ENCODE measurements at places on chromosomes 7 and 10.

DNA sequence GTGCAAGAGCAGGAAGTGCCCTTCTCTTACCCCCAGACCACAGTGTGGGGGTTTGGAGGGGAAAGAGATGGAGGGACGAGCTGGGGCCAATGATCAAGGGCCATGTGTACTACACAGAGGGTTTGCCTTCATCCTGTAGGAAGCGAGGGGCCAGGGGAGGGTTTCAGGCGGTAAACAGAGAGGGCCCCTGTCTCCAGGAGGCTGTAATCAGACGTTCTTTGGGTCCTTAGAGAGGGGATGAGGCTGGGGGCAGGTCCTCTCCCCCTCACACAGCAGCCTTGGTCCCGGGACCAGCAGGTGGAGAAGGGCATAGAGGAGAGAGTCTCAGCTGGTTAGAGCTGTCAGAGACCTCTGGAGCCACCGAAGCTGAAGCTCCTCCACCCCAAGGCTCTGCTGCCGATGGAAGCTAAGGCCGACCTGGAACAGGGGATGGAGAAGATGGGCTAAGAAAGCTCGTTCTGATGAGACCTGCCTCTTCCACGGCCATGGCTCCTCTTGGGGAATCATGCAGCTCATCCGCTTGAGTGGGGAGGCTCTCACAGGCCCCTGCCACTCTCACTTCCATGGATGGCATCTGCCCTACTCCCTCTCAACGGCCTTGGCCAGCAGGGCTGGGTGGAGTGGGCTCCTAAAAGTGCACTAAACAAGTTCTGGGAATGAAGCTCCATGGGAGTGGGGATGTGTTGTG lies 3.5 kb downstream of the LOXL4 start:
- no peak for DNase-seq

DNA sequence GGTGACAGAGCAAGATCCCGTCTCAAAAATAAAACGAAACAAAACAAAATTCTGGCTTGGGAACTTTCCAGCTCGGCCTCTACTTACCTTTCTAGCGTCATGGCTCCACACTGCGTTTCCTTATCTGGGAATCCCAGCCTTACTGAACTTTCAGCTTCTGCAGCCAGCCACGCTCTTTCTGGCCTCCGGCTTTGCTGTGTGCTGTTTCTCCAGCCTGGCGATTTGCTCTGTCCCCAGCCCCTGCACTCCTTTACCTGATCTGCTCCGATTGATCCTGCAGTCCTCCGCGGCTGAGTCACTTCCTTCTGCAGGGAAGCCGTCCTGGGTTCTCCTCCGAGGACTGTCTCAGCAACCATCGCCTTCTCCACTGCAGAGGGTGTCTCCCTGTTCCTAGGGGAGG lies 71.0 kb upstream of the FAM171A1 start:
- DNase-seq: no peak

DNA sequence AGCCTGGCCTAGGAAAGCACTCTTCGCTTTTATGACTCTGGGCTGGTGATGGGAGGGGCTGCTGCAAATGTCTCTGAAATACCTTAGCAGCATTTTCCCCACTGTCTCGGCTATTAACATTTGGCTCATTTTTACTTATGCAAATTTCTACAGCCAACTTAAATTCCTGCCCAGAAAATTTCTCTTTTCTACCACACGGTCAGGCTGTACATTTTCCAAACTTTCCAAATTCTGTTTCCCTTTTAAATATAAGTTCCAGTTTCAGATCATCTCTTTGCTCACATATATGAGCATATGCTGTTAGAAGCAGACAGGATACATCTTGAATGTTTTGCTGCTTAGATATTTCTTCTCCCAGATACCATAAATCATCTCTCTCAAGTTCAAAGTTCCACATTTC lies 332.3 kb downstream of the ADK start:
- no peak for DNase-seq

- no peak for DNase-seq
Observed at GRCh38 chr10:6929148-6929830, 349.2 kb upstream of the PRKCQ start.

- DNase-seq: no peak
Observed at GRCh38 chr7:148334441-148334956, 256.1 kb upstream of the C7orf33 start.

DNA sequence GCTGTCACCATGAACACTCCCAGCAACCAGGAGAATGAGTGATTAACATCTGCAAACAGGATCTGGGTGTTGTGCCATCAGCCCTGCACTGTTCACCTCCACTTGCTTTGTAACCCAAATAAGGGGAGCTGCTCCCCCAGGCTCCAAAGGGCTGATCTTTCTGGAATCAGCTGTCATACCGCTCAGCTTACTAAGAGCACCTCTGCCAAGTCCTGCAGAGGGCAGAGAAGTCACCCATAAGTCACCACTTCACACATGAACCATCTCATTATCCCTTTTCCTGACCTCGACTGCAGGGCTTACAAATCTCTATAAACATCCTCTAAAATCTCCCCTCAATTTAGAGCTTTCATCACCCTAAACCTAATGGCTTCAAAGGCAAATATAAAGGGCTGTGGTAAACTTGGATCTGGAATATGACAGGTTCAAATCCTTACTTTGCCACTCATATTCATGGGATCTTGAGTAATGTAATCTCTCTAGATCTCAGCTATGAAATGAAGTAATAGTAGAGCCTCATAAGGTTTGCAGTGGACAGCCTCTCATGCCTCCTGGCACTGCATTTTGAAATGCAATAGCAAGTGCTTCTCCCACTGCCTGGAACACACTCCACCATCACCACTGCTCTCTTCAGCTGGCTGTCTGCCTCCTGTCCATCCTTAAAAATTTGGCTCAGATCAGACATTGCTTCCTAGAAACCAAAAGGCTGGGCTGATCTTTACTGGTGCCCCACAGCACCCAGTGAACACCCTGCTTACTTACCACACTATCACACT lies 38.8 kb downstream of the ERLIN1 start:
- DNase-seq: no peak

- no peak for DNase-seq
Observed at GRCh38 chr10:6503171-6503570, 76.9 kb downstream of the PRKCQ start.

GRCh38 chr7:134660961-134661376 lies 14.3 kb downstream of the BPGM start:
- DNase-seq: no peak

DNA sequence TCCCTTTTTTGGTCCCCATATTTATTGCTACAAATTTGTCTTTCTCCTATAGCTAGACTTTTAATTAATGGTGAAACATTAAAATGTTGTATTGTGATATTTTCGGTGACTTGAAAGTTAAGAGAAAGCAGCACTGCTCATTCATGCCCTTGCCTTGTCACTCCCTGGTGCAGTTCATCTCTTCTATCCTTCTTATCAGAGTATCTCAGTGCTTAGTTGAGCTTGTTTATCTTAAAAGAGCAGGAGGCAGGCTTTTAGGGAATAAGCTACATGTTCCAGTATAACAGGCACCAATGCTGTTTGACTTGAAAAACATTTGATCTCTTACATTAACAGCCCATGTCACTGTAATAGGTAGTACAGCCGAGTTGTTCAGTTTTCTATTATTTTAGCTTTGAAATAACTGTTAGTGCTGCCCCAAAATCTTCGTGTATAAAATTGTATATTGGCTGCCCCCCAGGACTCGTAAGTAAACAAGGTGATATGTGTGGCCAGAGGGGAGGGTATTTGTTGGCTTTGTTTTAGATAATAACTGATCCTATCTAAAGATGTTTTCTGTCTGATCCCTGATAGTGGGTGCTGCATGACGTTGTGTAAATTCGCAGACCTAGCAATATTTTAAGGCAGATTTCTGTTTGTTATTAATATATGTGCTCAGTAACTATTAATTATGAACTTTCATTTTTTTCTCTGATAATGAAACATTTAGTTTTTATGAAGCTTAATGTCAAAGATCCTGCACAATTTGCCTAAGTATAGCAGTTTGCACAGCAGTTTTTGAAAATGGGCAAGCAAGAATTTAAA lies 96.5 kb downstream of the BTRC start:
- DNase-seq: no peak

DNA sequence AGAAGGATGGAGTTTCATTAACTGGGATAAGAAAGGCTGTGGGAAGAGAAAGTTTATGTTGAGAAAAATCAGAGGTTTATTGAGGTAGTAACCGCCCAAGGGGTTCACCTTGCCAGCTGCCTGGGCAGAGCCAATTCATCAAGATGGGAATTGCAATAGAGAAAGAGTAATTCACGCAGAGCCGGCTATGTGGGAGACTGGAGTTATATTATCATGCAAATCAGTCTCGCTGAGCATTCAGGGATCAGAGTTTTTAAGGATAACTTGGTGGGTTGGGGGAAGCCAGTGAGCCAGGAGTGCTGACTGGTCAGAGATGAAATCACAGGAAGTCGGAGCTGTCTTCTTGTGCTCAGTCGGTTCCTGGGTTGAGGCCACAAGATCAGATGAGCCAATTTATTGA lies 70.6 kb downstream of the MALRD1 start:
- DNase-seq: no peak

DNA sequence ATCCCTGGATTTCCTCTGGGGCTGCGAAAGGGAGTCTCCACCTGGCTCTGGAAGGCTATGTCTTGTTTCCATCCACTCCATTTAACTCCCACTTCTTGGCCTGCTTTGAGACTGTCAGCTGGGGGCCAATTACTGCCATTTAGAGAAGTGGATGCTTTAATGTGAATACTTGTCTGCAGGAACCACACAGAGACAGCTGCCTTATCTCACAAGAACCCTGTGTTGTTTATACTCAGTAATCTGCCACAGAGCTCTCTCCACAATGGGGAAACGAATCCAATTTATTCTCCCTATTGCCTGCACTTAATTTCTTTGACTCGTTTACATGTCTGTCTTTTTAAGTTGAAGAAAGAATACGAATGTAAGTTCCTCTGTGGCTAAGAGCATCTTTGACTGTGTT lies 787.0 kb upstream of the C7orf33 start:
- peak; percentile 63 for DNase-seq

DNA sequence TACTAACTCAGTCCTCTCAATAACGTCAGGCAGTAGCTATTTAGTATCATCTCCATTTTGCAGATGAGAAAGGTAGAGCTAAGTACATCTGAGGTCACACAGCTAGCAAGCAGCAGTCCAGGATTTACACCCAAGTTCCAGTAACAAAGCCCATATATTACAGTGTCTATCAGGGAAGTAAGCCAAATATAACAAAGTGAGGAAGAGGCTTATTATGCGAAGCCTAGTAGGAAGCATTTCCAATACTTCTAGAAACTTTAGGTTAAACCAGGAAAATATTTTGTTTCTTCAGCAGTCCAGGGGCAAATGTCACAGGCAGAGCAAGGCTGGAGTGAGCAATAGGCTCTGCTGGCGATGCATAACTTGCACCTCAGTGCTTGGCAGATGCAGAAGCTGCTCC lies 53.9 kb downstream of the NOC3L start:
- DNase-seq: no peak

DNA sequence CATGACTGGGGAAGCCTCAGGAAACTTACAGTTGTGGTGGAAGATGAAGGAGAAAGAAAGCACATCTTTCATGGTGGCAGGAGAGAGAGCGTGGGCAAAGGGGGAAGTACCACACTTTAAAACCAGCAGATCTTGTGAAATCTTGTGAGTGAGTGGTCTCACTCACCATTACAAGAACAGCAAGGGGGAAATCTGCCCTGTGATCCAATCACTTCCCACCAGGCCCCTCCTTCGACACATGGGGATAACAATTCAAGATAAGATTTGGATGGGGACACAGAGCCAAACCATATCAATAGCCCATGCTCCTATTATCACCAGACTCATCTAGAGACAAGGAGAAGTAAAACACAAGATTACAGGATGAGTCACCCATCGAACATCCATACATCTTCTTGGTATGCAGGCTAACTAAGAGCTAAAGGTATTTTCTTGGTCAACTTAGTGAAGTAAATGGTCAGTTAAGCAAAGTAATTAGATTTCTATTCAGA lies 55.3 kb upstream of the YAE1 start:
- no peak for DNase-seq

DNA sequence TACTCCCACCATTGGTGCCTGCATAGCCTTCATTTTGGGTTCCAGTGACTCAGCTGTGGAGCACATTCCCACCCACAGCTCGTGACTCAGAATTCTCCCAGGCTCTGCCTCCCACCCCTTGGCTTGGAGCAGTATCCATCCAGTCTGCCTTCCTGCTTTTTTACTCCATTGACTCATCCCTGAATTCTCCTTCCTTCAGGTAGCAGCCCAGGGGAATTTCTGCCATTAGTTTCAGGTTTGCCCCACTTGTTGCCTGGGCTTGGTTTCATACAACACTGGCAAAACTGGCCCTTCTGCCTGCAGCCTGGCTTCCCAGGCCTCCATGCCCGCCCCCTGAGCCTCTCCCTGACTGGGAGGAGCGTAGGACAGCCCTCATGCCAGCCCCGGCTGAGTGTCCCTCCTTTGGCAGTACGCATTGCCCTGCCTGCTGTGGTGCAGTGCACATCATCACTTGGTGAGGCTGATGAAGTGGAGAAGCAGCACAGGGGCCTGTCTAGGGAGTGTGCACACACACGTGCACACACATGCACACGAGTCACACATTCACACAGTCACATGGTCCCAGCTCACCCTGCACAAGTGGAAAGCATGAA lies 55.0 kb downstream of the SNX10 start:
- DNase-seq: no peak

DNA sequence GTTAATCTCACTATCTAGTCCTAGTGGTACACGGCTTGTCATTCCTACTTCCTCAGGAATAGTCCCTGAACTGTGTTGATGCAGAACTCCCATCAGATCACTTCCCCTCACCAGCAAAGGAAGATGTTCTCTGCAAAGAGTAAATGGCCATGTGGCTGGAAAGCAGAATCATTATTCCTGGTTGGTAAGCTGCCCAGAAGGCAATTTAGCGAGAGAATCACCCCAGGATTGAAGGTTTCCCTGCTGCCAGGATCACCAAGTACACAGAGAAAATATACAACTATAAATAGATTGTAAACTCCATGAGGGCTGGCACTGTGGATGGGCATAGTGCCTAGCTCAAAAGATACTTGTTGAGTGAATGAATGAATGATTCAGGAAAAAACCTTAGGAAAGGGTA lies 115.0 kb downstream of the GFRA1 start:
- no peak for DNase-seq

DNA sequence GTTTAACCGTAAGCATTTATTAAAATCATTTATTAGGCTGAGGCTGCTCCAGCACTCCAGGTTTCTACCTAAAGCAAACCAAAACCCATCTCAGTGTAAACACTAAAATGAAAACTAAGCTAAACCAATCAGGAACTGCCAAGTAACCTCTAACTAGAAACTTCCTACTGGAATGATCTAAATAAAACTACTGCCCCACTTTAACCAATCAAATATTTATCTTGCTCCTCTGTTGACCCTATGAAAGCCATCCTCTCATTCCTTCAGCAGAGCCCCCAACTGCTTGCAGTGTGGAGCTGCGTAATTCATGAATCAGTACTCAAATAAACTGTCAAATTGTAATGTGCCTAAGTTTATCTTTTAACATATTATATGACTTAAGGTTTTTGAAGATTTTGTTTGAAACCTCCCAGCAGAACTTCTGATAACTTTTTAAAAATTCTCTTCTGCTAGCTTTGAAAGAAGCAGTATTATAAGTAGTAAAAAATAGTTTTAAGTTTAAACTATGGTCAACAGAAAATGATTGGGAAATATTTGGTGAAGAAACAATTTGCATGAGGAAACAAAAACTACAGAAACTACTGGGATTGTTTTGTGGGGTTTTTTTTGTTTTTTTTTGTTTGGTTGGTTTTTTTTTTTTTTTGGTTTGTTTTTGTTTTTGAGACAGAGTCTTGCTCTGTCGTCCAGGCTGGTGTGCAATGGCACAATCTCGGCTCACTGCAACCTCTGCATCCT lies 47.4 kb downstream of the GPR37 start:
- no peak for DNase-seq

- no peak for DNase-seq
Observed at GRCh38 chr10:129096065-129096984, 370.7 kb upstream of the MGMT start.

- DNase-seq: no peak
Observed at GRCh38 chr10:108427146-108427545, 1262.6 kb upstream of the SORCS1 start.

GRCh38 chr7:116577320-116577871 lies 52.6 kb downstream of the CAV1 start:
- DNase-seq: no peak
